Left ventricle myocardium inferior (tissue), 1 donor: ENCODE measurements at places on chromosomes 7 and 10.

- no peak for DNase-seq
These were observed 76.7 kb upstream of the EN2 start for GRCh38 chr7:155380976-155381851.

- DNase-seq = no peak
These were observed 39.7 kb upstream of the ANTXRL start for GRCh38 chr10:46247181-46247475.

DNA sequence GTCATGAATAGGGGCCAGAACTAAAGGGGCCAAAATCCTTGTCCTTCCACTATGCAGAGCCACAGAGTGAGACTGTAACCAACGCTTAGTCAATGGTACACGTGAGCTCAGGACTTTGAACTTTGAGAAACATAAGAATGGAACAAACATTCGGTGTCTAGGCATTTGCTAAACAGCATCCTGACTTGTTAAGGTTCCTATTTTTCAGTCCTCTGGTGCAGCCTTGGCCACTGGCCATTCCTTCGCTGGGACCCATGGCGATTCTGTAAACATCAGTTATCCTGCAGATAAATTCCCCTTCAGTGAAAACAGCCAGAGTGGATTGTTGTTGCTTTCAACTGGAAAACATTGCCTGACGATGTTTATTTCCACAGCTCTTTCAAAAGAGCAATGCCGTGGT lies 266.8 kb downstream of the SORCS1 start:
- peak; percentile 35 for DNase-seq

DNA sequence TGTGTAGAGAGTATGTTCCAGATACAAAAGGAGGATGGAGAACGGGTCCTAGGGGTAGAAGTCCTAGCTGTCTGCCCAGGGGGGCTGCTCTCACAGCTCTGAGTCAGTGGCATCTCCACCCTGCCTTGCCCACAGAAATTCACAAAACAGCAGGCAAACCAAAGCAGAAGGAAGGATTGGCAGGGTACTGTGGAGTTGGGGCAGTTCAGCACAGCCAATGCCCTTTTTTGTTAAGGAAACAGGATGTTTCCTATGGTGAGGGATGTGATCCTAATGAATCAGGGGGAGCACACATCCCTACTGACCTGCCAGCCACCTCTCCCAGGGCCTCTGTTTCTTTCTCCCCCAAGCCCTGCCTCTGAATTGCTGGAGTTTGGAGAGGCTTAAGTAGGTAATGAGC lies 457.6 kb downstream of the PLXNA4 start:
- no peak for DNase-seq

- DNase-seq = no peak
These were observed 47.6 kb upstream of the ANKRD1 start for GRCh38 chr10:90968328-90969081.

- DNase-seq = no peak
These were observed 2.2 kb downstream of the GSAP start for GRCh38 chr7:77413861-77414424.

GRCh38 chr10:90087197-90088023 lies 386.0 kb downstream of the KIF20B start:
- no peak for DNase-seq

- DNase-seq = no peak
These were observed 8.3 kb upstream of the GNB2 start for GRCh38 chr7:100665168-100665726.

GRCh38 chr10:35035606-35036005 lies 54.5 kb downstream of the CUL2 start:
- no peak for DNase-seq

GRCh38 chr10:17788646-17789045 lies 20.5 kb upstream of the MRC1 start:
- DNase-seq = no peak

DNA sequence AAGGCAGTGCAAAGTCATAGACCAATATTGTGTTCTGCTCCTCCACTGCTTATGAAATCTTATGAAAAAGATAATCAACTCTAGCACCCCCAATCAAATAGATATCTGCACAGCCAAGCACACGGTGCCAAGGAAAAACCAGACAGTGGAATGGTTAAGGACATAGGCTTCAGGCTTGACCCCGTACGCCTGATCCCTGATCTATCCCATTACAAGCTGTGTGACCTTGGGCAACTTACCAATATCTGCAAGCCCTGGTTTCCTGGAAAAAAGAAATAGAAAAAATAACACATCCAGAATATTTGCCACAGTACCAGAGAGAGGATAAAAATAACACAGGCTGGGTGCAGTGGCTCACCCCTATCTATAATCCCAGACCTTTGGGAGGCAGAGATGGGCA lies 56.9 kb downstream of the GRB10 start:
- no peak for DNase-seq

DNA sequence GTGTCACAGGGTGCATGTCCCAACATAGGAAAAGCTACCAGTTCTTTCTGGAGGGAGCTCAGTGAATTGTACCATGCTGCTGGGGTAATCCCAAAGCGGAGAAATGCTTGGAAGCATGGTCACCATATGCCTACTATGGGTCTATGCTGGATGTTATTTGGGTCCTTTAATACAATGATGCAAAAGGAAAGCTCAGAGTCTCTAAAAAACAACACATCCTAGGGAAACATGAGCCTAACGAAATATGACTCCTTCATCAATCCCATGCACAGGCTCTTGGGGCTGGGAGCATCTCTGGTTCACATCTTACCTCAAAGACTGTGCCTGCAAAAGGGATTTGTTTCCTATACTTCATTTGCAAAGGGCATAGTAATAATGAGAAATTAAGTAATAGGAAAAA lies 65.2 kb downstream of the CUBN start:
- no peak for DNase-seq

DNA sequence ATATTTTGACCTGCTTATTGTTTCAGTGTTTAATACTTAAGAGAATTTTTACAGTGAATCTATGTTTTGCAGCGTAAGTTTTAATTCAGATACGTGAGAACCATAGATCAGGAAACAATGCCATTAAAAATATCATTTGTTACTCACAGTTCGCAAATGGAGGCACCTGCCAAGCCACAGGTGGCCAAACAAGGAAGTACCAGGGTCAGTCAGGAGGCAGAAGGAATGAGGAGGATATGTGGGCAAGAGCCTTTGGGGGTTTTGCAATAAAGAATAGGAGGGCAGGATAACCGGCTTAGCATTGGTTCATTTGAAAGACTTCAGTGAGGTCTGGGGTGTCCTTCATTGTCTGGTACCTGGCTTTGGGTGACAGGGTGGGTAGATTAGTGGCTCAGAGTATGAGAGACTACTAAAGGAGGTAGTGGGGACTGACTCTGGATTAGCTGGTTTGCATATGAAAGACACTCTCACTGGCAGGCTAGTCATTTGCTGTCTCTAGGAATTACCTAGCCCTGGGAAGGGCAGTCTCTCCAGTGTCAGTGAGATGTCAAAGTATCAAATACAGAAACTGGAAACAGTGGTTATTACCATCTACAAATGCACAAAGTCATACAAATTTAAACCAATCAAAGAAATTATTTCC lies 132.2 kb upstream of the CAV2 start:
- DNase-seq = no peak

DNA sequence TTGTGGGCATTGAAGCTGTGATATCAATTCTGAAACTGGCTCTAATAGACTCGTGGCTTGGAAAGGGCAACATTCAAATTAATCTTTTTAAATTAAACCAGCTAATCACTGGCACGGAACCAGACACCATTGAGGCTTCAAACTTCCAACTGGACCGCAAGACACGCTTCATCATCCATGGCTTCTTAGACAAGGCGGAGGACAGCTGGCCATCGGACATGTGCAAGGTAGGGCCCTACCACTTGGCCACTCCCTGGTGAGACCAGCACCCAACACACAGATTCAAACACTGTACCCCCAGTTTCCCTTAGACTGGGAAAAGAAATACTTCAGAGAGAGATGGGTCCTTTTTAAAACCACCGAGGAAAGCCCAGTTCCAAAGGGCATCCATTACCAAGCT lies 5.1 kb downstream of the PNLIPRP2 start:
- DNase-seq = no peak

DNA sequence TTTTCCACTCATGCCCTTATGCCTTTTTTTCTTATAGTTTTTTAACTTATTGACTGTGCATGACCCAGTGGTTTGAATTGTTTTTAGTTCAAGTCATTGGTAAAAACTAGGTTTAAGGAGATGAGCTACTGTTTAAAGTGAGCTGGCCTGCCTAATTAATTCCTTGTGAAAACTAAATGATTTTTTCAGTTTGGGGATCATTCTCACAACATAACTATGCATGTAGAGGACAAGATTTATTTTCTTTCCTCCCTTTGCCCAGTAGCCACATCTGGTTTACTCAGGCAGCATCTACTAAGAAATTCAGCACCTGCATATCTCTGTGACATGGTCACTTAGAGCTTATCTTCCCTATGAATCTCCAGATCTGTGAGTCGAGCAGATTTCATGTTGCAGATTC lies 1.7 kb downstream of the ADO start:
- no peak for DNase-seq
